ENCODE measurements at places on chromosomes 1 and 21. TPM values are rescaled to one million over a fixed set of nuclear protein-coding genes. Genes with fewer than 3 reads are reported as not detected.

DNA sequence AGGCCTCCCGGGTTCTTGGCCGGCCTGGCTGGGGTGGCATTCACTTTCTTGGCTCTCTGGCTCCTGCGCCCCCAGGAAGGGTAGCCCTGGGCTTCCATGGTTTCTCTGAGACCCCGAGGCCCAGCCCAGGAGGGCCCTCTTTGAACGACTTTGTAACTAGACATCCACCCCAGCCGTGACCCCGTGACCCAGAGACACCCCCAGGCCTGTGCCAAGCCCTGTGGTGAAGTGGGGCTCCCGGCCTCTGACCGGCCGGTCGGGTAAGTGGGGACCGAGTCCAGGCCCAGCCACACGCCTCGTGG is 64.0 kb downstream of the COL18A1 start:
- no peak for DNase-seq

CRP gene
- not detected for total RNA-seq

KLHDC8A gene
- not detected for total RNA-seq

- DNase-seq = no peak
Observed at GRCh38 chr1:10657088-10657847, 139.2 kb downstream of the CASZ1 start.

- DNase-seq = no peak
Observed at GRCh38 chr1:219988387-219988786, 57.9 kb downstream of the EPRS1 start.

GRCh38 chr1:27296773-27297291 is 25.1 kb upstream of the TMEM222 start:
- DNase-seq = peak; percentile 92

HTR6 gene
- total RNA-seq = 0.16 TPM
